ENCODE measurements at places on chromosomes 7 and 10.

DNA sequence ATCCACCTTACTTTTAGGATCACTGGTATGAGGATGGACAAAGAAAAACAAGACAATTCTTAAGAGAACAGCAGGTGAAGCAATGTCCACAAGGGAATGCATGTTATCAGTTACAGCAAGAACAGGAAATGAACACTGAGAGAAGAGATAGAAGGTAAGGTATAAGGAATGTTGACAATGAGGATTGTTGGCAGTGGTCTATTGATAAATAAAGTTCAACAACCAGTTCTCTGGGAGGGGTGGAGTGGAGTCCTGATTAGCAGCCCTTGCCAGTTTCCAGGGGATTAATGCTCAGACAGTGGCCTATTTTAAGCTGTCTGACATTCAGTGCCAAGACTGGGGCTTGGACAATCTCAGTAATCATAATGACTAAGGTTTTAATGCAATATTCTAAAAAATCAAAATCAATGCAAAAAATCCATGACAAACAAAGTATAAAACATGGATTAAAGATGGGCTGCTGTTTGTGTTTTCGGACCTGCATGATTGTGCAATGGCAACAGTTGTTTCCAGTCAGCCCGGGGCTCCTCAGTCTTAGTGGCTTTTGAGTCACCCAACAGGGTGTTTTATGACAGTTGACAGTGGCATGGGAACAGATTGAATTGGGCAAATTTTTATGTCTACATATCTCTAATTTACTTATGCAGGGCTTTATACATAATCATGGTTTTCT lies 13.8 kb upstream of the AKR1B1 start:
- DNase-seq, result no peak

DNA sequence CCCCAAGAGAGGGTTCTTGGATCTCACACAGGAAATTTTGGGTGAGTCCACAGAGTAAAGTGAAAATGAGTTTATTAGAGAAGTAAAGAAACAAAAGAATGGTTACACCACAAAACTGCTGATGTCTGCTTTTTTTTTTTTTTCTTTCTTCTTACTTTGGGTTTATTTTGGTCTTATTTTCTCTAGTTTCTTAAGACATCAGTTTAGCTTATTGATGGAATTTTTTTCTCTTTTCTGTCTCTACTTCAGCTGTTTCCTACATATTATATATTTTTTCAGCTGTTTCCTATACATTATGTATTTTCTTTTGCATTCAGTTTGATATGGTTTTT lies 166.4 kb downstream of the CCSER2 start:
- no peak for DNase-seq

DNA sequence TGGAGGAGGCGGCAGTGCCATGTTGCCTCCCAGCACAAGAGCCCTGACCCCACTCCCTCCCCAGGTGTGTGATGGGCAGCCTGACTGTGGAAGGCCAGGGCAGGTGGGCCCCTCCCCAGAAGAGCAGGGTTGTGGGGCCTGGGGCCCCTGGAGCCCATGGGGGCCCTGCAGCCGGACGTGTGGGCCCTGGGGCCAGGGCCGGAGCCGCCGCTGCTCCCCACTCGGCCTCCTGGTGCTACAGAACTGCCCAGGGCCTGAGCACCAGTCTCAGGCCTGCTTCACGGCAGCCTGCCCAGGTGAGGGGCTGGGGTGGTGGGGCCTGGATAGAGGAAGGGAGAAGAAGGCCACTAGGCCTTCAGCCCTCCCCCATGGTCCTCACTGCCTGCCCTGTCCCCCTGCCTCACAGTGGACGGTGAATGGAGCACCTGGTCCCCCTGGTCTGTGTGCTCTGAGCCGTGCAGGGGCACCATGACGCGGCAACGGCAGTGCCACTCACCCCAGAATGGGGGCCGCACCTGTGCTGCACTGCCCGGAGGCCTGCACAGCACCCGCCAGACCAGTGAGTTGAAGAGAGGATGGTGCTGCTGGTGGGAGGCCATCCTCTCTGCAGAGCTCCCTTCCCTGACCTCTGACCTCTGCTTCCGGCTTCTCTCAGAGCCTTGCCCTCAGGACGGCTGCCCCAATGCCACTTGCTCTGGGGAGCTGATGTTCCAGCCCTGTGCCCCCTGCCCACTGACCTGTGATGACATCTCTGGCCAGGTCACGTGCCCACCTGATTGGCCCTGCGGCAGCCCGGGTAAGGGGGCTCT lies 18.2 kb upstream of the ZNF467 start:
- DNase-seq, result no peak

DNA sequence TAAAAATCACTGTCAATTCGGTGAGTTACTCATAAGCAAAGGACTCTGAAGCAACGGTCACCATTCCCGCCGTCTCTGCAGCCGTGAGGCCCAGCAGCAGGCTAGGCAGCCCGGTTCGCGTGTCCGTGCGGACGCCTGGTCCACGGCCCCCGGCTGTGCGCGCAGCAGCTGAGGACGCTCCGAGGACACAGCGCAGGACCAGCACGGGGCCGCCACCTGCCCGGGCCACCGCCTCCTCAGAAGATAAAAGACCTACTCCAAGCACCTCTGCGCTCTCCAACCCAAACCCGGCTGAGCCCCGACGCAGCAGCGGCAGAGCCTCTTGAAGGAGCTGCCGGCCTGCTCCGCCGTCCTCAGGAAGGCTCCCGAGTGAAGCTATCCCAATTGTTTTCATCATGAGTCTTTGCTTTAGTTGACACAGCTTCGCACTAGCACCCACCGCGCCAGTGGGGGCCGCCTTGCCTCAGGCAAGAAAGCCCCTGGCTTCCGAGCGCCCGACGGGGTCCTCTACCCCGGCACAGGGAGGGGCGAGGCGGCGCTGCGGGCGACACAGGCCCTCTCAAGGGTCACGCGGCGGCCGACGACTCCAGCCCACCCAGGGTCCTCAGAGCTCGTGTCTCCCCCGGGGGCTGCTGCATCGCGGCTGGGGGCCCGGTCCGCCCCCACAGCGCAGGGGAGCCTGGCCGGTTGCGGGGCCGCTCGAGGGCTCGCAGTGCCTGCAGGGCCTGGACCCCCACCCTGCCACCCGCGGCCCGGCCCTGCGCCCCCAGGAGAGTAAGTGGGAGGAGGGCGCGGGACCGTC lies 16.9 kb upstream of the GPR146 start:
- no peak for DNase-seq

DNA sequence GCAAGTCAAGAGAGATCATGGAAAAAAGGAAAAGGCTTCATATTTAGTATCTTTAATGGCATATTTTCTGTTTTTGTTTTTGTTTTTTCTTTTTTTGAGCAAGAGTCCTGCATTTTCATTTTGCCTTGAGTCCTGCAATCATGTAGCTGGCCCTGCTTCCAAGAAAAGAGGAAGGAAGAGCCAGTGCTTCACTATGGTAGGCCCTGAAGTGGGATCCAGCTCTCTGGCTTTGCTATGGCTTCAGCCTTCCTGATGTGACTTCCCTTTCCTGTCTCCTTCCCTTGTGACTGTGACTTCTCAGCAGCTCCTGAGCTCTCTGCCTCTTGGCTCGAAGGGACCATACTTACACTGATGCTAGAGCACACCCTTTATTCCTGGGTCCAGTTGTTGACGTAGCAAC lies 512.3 kb downstream of the INHBA start:
- no peak for DNase-seq

- DNase-seq, result no peak
Measured at GRCh38 chr10:95792874-95793285, 36.9 kb downstream of the ENTPD1 start.

GRCh38 chr7:77571801-77572200 lies 34.7 kb downstream of the PTPN12 start:
- DNase-seq, result no peak

DNA sequence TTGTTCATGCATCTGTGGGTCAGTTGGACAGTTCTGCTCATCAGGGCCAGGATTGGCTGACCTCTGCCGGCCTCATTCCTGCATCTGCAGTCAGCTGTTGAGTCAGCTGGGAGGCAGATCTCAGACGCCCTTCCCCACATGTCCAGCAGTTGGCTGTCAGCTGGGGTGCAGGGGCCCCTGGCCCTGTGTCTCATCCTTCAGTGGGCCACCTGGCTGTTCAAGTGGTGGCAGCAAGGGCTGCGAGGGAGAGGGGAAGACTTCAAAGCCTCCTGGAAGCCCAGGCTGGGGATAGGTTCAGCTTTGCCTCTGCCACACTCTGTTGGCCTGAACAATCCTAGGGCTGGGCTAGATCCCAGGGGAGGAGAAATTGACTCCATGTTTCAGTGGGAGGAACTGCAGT lies 33.2 kb downstream of the TACR2 start:
- DNase-seq, result no peak

- DNase-seq, result no peak
Measured at GRCh38 chr10:95262763-95263518, 27.9 kb downstream of the PDLIM1 start.

GRCh38 chr7:75536940-75537538 lies 44.9 kb downstream of the SPDYE5 start:
- DNase-seq, result no peak

- no peak for DNase-seq
Measured at GRCh38 chr10:77229704-77230103, 407.9 kb downstream of the KCNMA1 start.

- DNase-seq, result no peak
Measured at GRCh38 chr7:7820939-7821338, 102.5 kb upstream of the RPA3 start.
